Liver (tissue), 10 donors: ENCODE measurements at places on chromosomes 6 and 20.

GRCh38 chr6:16735014-16735413 lies 26.2 kb downstream of the ATXN1 start:
- peaks cover 13% of the 10 kb centered on the region for H3K4me1 ChIP-seq
- no peaks in the 10 kb centered on the region for H3K27me3 ChIP-seq
- no peak overlapping the region for H3K4me3 ChIP-seq
- no peak for DNase-seq

GRCh38 chr20:46215913-46216707 lies 92.2 kb downstream of the CDH22 start:
- H3K27me3 ChIP-seq: peaks cover 3% of the 10 kb centered on the region
- H3K36me3 ChIP-seq: no peaks in the 10 kb centered on the region
- H3K27ac ChIP-seq: no peak overlapping the region
- no peaks in the 10 kb centered on the region for H3K4me1 ChIP-seq
- H3K4me3 ChIP-seq: no peak overlapping the region

- H3K27ac ChIP-seq: no peak overlapping the region
- peaks cover 12% of the 10 kb centered on the region for H3K36me3 ChIP-seq
- DNase-seq: no peak
- H3K4me1 ChIP-seq: peaks cover 10% of the 10 kb centered on the region
Measured at GRCh38 chr20:63196768-63197470, 19.0 kb downstream of the YTHDF1 start.

DNA sequence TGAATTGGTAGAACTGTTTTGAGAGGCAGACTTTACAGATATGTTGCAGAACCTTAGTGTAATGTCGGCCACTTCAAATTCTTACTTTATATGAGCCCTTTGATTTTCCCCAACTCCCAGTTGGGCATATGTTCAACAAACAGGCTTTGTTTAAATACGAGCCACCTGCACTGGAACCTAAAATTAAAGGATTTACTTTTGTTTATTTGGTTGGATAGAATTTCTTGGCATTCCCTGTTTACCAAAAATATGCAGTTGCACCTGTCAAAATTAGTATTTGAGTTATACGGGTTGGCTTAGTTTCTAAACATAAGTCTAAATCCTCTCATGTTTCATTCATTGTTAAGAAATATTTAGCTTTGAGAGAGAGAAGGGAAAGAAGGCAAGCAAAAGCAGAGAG lies 2.4 kb upstream of the GLYATL3 start:
- no peaks in the 10 kb centered on the region for H3K27me3 ChIP-seq
- H3K4me1 ChIP-seq: no peaks in the 10 kb centered on the region
- no peaks in the 10 kb centered on the region for H3K36me3 ChIP-seq
- H3K4me3 ChIP-seq: no peak overlapping the region
- no peak overlapping the region for H3K27ac ChIP-seq

- H3K4me3 ChIP-seq: no peak overlapping the region
- H3K4me1 ChIP-seq: no peaks in the 10 kb centered on the region
- H3K27me3 ChIP-seq: peaks cover 5% of the 10 kb centered on the region
- peak; percentile 45 for DNase-seq
Measured at GRCh38 chr20:51014797-51015722, 7.8 kb downstream of the KCNG1 start.
